ENCODE measurements at places on chromosomes 11 and 22.

- no peak for DNase-seq
Measured at GRCh38 chr11:66081505-66081904, 11.4 kb downstream of the PACS1 start.

- DNase-seq, result no peak
Measured at GRCh38 chr22:32803738-32804435, 2.4 kb downstream of the TIMP3 start.

DNA sequence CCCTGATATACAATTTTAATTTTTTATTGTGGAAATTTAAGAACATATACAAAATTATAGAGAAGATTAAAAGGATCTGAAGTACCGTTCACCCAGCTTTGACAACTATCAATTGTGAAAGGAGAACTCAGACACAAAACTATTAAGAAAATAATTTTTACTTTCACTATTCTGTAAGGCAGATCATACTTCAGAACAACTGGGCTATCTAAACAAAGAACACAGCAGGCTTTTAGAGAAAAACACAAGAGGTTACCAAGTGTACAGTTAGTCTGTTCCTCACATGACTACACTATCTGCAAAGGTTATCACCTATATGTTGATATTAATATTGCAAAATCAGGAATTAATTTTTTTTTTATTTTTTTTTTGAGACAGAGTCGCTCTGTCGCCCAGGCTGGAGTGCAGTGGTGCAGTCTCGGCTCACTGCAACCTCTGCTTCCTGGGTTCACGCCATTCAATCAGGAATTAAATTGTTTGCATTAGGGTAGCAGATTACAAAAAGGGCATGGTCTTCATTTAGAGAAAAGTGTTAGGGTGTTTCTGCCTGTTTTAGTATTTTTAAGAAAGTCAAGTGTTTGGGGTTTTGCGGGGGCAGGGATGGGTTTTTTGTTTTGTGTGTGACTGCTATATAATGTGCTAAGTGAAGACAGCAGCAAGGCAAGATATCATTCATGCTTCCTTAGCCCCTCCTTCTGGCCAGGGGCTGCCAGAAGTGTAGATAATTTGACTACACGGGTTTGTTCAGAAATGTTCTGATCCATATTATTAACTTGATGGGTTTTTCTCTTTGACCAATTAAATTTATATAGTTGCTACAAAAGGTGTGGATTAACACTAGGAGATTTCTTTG lies 27.6 kb upstream of the SIK2 start:
- no peak for DNase-seq

GRCh38 chr11:86761978-86762377 lies 38.4 kb upstream of the PRSS23 start:
- no peak for DNase-seq

DNA sequence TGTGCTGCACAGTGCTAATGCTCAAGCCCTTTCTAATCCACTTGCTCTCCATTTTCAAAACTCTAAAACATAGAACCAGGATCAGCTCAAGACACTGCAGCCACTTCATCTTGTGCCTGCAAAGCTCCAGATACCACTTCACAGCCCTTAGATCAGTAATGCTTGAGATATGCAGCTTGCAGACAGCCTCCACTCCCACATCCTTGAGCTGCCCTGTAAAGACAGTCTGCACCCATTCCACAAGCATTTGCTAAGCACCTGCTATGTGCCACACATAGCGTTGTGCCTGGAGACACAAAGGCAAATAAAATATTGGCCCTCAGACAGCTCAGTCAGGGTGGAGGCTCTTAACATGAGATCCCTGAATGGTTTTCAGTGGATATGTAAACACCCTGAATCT lies 192.5 kb upstream of the SNX19 start:
- no peak for DNase-seq

GRCh38 chr11:30143098-30143705 lies 87.6 kb upstream of the FSHB start:
- DNase-seq, result no peak

- no peak for DNase-seq
Measured at GRCh38 chr11:74090701-74091100, 80.1 kb downstream of the C2CD3 start.

GRCh38 chr11:4839851-4840549 lies 9.0 kb downstream of the OR51S1 start:
- DNase-seq, result no peak

GRCh38 chr11:45459491-45459890 lies 173.3 kb upstream of the SYT13 start:
- DNase-seq, result no peak

DNA sequence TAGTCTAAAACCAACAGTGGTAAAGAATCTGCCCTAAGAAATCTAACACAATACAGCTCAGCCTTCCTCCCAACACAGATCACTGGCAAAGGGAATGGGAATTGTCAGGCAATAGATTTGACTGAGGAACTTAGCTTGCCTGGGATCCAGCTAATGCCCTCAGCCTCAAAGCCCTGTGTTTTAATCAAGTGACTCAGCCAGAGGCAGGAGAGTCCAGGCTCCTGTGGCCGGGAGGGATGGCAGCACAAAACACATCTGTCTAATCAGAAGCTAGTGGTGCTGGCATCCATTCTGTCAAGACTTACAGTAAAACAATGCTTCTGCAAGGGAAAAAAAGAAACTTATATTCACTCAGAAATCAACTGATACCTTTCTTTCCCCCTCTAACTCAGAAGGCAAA lies 5.6 kb downstream of the SYTL2 start:
- no peak for DNase-seq

DNA sequence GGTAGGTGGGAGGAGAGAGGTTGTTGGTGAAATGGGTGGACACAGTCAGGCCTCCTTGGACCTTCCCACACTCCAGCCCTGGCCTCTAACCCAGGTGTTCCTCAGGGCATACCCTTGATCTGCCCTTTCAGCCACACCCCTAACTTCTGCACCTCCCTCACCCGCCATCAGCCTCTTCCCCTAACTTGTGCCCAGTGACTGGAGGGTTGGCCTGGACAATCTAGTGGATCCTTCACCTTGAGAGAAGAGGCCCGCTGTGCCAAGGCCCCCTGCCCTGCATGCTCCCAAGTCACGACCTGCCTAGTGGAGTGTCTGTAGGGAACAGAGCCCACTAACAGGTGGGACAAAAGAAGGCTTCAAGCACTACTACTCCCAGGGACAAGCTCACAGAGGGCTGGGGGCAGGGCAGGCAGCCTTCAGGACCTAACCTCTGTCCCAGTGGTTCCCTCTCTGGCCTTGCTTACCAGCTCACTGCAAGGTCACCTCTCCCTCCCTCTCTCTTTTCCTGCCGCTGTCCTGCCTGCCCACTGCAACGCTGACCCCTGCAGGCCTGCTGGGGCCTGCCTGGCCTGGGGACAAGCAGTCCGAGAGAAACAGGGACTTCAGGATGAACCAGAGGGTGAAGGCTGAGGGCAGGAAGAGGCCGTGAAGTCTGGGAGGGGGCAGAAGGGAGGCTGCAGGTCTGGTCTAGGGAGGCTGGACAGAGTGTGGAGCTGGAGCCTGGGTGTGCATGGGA lies 3.3 kb downstream of the SYT7 start:
- DNase-seq, result no peak

DNA sequence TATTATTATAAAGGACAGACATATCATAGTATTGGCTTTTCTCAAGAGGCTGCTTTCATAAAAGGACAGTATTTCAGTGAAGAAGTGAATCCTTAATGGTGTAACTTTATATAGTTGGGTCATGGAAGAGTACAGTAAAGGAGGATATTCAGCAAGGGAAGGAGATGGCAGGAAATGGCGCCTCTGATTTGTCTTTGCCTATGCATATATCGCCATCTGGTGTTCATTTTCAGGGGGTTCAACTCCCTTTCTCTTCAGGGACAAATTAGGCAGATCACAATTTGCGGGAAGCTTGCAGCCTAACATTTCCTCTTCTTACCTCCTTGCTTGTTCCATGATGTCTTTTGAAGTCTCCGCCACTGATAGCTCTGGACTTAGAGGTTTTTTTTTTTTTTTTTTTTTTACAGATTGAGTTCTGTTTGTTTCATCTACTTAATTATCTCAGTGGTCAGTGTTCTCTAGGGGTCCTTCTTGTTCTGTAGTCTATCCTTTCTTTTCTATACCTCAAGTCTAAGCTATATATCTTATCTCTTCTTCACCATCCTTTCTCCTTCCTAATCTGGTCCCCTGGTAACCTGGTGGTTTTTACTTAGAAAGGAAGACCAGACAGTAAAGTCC lies 21.8 kb upstream of the RRM1 start:
- no peak for DNase-seq

GRCh38 chr11:118911880-118912741 lies 13.6 kb downstream of the BCL9L start:
- DNase-seq, result peak; percentile 79

- no peak for DNase-seq
Measured at GRCh38 chr11:27596388-27596787, 89.8 kb upstream of the LIN7C start.

- DNase-seq, result no peak
Measured at GRCh38 chr11:14764579-14765527, 121.2 kb downstream of the PDE3B start.

DNA sequence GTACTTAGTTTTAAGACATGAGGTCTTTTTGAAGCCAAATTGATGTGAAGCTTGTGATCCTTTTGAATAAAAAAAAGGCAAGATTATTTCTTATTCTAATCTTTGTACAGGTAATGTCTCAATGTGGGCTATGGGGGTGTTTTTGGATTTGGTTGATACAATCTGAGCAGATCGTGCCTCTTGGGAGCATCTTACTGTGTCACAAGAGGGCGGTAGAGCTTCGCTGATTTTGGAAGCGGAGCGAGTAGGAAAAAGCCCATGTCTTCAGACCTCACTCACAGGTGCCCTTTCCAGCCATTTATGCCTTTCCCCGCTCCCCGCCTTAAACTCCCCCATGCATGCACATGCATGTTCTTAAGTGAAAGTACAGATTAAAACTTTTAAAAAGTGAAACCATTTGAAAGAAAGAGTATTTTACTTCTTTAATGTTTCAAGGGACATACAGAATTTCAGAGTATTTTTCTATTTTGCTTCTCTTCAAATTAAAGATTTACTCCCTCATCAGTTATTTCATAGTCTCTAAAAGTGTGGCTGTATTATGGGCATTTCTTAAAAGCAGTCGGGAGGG lies 18.8 kb downstream of the DDX25 start:
- DNase-seq, result peak; percentile 22

- DNase-seq, result no peak
Measured at GRCh38 chr11:32045456-32045855, 45.4 kb upstream of the RCN1 start.

DNA sequence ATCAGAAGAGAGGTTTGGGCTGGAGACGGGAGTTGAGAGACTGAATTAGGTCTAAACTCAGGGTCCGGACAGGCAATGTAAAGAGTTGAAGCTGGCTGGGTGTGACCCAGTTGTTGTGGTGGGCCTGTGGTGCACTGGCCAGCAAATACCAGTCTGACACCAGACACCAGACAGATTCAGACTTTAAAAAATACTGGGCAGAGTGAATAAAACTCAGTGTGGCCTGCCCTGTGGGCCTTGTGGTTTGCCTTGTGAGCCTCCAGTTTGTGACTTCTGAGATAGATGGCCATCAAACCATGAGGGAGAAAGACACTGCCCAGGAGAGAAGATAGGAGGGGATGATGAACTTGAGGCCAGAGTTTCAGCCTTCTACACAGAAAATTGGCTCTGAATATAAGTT lies 25.8 kb downstream of the RCN1 start:
- no peak for DNase-seq

GRCh38 chr11:66388780-66389386 lies 17.3 kb upstream of the SLC29A2 start:
- peak; percentile 59 for DNase-seq

DNA sequence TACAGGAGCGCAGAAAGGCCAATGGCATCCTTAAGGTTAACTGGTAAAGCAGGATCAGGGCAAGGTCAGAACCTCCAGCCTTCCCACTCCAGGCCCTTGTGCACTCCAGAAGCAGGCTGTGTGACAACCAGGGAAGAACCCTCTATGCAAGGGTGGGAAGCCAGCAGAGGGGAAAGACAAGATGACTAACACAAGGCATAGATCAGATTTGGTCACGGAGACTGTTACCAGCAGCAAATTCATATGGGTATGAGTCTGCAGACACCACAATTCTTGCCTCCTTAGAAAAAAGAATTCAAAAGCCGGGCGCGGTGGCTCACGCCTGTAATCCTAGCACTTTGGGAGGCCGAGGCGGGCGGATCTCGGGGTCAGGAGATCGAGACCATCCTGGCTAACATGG lies 39.8 kb upstream of the MTNR1B start:
- no peak for DNase-seq

DNA sequence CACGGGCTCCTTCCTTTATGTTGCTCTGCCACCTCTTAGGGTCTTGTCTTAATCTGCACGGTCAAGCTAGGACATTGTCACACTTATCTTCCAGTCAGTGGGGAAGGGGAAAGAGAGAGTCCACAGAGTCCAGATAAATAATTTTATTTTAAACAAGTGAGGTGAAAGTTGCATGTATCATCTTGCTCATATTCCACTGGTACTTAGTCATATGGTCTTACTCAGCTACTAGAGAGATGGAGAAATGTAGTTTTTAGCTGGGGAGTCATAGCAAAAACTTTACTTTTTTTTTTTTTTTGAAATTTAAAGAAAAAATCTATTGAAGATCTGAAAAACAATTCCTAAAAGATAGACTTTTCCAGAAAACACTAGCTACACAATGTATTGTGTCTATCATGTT lies 29.0 kb downstream of the PDE3B start:
- no peak for DNase-seq

GRCh38 chr11:86720546-86720945 lies 48.1 kb upstream of the ME3 start:
- no peak for DNase-seq

DNA sequence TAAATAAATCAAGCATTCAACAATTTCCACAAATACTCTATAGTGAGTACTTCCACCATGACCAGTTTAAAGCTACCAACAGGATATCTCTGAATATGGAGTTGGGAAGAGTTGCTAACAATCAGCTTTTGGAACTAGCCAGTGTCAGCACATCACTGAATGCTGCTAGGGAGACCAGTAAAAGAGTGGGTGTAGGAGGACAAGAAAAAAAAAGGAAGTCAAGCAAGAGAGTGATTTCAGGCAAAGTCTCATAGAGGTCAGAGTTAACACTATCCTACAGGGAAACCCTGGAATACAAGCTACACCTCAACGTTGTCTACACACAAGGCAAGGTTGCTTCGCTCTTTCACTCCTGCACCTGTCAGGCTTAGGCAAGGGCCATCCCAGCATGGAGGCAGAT lies 24.2 kb downstream of the EIF3F start:
- no peak for DNase-seq

- no peak for DNase-seq
Measured at GRCh38 chr22:41661088-41661487, 27.6 kb downstream of the SNU13 start.

- DNase-seq, result no peak
Measured at GRCh38 chr22:40070701-40071100, 75.9 kb downstream of the FAM83F start.

- peak; percentile 46 for DNase-seq
Measured at GRCh38 chr11:45803971-45804760, 783 bp upstream of the SLC35C1 start.

- no peak for DNase-seq
Measured at GRCh38 chr11:60150279-60150678, 32.6 kb downstream of the MS4A6A start.

GRCh38 chr11:24819006-24819405 lies 322.2 kb downstream of the LUZP2 start:
- DNase-seq, result no peak

GRCh38 chr11:10454878-10455631 lies at the start of gene AMPD3:
AMPD3 (plus strand) TSS chr11:10455264; CDS start chr11:10461520, 6,256 bp downstream.
- no peak for DNase-seq

- no peak for DNase-seq
Measured at GRCh38 chr11:11864803-11865202, 23.0 kb downstream of the USP47 start.

- no peak for DNase-seq
Measured at GRCh38 chr22:25650833-25651232, 86.4 kb downstream of the GRK3 start.

Data from stimulated activated CD8-positive, alpha-beta memory T cell treated with anti-CD3 and anti-CD28 coated beads, Interleukin-4, amount 100 ng/mL, for 24 hours (primary cell).